Smooth muscle cell of the brain vasculature (primary cell): ENCODE measurements at places on chromosomes 6 and 20.

GRCh38 chr6:49515485-49516146 lies 15.9 kb downstream of the GLYATL3 start:
- DNase-seq: no peak

DNA sequence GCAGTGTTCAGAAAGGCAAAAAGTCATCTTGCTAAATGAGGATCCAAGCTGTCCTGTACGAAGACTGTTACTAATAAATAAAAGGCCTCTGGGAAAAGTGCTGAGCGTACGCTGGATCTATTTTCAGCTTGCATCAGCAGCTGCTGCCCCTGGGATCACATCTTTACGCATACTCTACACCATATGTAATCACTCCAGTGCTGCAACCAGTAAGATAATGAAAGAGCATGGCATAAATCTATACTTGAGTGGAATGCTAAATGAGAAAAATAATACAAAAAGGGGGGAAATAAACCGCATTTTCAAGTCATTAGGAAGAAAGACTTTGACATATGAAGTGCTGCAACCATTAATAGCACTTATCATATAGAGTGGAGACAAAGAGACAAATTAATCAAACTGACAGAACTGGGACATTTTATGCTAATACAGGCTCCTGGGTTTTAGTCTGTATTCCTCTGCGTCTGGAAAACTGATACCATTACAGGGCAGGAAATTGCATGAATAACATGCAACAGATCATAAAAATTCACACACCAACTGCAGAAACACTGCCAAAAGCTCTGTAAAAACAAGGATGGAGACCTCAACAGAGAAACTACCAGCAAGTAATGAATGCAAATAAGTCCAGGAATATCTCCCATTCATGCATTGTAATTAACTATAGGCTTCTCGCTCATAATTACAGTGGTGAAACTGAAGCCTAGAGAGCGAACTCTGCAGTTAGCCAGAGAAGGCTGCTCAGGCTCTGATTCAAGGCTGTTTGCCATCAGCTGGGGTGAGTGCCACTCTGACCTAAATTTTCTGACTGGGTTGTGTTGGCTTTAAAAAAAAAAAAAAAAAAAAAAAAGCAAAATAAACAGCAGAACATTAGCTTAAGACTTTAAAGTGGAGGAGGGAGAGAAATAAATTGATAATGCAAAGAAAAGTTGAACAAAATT lies 83.8 kb downstream of the GJA10 start:
- DNase-seq: no peak

- no peak for DNase-seq
These were observed 148.3 kb downstream of the SMOC2 start for GRCh38 chr6:168589275-168589674.

DNA sequence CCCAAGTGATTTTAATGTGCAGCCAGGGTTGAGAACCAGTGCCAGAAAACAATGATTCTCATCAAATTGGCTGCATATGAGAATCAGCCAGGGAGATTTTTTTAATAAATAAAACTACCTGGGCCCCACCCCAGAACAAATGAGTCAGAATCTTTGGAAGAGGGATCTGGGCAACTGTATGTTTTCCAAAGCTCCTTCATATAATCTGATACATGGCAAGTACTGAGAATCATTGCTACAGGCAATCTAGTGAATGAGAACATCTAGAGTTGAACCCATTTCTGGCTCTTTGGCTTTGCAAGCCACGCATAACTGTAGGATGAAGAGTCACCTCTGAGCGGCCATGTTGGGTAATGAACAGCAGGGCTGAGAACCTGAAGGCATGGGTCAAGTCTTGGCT lies 26.1 kb upstream of the DSP start:
- DNase-seq: no peak

- no peak for DNase-seq
These were observed 717 bp downstream of the MRPL14 start for GRCh38 chr6:44126320-44127149.

DNA sequence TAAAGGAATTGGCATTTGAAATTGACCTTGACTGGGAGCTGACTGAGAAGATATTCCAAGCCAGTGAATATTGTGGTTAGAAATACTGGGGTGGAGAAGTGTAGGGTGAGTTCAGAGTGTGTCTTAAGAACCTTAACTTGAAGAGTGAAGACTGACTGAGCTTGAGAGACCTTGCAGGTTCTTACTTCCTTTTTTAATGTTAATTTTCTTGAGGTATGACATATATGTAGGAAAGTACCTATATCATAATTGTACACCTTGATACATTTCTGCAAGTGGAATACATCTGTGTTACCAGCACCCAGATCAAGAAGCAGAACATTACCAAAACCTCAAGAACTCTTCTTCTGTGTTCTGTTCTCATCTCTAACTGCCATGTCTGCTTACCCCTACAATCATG lies 11.0 kb downstream of the DHX35 start:
- no peak for DNase-seq

DNA sequence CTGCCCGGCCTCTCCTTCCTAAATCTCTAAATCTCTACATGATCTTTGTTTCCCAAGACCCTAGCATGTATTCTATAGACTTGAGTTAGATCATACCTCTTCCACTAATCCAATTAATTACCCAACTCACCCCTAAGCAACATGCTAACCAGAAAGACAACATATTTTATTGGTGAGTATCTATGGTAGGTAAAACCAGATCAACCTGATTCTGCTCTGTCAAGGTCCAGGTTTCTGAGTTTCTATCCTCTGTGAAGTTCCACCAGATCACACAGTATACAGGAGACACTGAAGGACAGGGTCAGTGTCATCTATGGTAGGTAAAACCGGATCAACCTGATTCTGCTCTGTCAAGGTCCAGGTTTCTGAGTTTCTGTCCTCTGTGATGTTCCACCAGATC lies 363.2 kb upstream of the MARCKS start:
- DNase-seq: no peak

DNA sequence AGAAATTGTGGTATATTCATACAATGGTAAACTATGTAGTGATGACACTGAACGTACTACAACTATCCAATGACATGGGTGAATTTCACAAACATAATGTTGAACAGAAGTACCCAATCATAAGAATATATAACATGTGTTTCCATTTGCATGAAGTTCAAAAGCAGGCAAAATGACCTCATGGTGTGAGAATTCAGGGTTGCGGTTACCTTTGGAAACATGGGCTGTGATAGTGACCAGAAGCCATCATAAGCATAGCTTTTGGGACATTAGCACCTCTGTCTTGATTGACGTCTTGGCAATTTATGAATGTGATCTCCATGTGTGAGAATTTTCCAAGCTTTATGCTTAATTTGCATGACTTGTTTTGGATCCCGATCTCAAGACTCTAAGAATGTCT lies 500.1 kb upstream of the JAG1 start:
- no peak for DNase-seq

DNA sequence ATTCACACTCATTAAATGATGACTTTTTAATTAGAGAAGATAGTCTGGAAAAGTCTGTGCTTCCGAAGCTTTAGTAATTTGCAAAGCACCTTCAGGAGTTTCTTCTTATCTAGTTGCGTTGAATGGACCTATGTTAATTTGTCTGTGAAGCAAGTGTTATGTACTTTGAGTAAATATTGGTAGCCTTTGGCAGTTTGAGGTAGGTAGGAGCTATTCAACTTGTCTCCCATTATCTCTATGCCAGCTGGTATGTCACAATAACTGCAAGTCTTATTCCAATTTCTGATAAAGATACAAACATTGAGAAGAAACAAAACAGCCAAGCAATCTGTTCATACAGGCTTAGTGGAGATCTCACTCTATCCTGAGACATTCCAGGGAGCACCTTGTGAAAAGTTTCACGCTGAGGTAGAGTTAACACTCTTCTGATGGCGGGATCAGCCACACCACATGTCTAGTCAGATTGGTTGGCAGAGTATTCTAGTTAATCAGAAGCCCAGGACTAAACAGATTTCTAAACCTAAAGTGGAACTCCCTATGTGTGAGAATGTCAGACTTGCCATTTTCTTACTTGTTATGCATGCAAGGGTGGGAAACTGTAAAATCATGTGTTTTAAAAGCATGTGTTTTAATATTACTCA lies 219.8 kb upstream of the MANEA start:
- no peak for DNase-seq

GRCh38 chr6:142816031-142816430 lies 128.9 kb downstream of the HIVEP2 start:
- no peak for DNase-seq

DNA sequence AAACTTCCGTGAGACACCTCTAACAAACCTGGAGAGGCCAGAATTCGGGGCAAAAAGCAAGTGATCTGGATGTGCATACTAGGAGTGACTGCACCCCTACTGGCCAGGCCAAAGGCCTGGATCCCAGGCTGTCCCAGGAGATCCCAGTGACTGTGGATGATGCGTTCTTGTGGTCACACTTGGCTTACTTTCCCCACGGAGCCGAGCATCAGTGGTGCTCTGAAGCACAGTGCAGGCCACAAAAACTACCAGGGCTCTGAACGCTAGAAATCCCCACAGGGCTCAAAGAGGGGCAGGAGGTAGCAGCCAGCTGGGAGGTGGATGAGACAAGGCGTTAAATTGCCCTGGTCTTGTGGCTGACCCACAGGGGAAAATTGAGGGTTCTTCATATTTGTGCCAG lies 7.1 kb downstream of the TRIM26 start:
- no peak for DNase-seq

GRCh38 chr6:72824833-72825232 lies 203.0 kb downstream of the KCNQ5 start:
- DNase-seq: no peak

DNA sequence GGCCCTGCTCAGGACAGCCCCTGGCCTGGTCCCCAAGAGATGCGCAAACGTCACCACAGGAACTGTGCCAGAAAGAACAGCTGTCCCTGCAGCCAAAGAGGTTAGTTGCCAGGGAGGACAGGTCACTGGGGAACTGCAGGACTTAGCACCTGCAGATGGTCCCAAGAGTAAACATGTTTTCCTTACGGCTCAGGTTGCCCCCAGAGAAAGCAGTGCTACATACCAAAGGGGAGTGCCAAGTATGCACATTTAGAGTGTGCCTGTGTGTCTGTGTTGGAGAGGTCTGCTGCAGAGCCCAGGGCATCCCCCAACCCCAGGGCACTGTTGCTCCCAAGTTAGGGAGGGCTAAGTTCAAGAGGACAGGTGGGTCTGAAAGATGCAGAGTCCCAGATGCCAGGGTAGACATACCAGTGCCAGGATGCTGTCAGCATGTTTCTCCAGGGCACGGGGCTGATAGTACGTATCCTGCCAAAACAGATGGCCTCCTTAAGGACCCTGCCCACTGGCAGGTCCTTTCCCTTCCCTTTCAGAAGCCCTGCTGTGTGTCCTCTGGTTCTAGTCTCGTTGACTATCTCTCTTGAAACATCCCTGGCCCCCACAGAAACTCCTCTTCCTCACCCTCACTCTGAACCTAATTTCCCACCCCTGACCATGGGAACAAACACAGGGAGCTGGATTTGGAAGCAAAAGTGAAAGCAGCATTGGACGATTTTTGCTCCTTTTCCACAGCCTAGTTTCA lies 1.3 kb downstream of the ABHD16A start:
- no peak for DNase-seq

- DNase-seq: peak; percentile 17
These were observed 54.9 kb downstream of the TAF4 start for GRCh38 chr20:62010551-62011402.

- DNase-seq: no peak
These were observed 179.6 kb upstream of the SPTLC3 start for GRCh38 chr20:12829170-12829569.

DNA sequence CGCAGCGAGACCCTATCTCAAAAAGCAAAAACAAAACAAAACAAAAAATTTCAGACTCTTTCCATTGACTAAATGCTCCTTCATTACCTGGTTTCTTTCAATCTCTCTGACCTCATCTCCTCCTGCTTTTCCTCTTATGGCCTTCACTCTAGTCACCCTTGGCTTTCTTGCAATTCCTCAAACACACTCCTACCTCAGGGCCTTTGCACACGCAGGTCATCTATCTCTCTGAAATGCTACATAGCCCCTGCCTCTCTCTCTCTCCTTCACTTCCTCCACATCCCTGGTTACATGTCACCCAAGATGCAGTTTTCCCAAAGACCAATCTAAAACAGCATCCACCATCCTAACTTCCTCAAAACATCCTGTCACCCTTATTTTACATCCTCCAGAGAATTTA lies 96.8 kb downstream of the PREX1 start:
- no peak for DNase-seq

DNA sequence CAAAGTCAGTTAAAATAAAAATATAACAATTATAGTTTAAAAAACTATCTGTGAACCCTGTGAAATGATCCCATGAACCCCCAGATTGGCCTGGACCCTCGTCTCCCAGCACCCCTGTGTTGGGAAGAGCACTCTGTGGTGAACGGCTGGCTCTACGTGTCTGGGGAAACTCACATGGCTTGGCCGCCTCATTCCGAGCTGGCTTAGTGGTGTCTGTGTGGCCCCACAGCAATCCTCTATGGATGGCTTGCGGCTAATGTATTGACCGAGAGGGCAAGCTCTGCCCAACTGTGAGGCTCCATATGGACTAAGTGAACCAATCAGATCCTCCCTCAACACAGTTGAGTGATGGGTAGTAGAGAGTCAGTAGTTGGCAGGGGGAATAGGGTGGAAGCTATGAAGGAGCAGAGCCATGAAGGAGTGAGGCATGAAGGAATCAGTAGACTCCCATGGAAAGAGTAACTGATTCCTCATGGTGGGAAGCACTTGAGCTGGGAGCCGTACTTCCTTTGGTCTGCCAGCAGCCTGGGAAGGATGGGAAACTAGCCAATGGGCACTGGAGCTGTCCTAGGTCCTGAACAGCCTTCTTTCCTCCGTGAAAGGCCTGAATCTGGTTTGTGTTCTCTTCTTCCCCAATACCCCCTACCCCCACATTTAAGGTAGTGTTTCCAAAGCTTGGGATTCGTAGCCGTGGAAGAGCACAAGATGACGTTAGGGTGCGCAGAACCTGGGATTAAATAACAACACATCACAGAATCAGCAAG lies 21.6 kb upstream of the ZNF831 start:
- DNase-seq: no peak

- no peak for DNase-seq
These were observed 636.8 kb downstream of the PRKN start for GRCh38 chr6:162090734-162091133.

DNA sequence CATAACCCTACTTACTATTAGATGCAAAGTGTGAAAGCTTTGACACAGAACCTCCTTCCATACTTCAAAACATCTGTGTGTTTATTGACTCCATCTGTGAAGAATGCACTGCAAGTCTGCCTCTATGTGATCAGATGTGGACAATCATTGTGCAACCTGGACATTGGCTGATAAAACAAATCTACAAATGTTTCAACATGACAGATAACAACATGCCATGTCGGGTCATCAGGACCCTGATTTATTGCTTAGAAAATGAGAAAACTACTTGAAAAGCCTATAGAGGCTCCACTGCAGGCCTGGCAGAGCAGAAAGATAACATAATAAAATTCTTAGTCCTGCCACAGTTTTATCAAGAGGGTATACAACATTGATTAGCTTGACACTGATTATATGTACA lies 1286.4 kb downstream of the GRIK2 start:
- no peak for DNase-seq

DNA sequence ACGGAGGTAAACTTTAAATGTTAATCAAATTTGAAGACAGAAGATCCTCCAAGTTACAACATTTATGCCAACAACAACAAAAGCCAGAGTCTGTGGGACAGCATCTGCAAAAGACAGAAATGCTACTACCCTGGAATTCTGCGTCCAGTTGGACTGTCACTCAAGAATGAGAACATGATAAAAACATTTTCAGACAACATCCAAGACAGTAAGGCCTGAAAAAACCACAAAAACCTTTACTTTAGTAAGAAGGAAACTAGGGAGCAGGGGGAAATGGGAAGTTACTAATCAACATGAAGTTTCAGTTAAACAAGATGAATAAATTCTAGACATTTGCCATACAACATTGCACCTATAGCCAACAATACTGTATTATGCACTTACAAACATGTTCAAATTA lies 77.6 kb downstream of the MLIP start:
- no peak for DNase-seq

- no peak for DNase-seq
These were observed 637.6 kb downstream of the RNF144B start for GRCh38 chr6:19024737-19025136.
